ENCODE measurements at places on chromosomes 12 and 14.
A peak's percentile ranks its signal among the peaks of the same experiment; 100 is the strongest.

DNA sequence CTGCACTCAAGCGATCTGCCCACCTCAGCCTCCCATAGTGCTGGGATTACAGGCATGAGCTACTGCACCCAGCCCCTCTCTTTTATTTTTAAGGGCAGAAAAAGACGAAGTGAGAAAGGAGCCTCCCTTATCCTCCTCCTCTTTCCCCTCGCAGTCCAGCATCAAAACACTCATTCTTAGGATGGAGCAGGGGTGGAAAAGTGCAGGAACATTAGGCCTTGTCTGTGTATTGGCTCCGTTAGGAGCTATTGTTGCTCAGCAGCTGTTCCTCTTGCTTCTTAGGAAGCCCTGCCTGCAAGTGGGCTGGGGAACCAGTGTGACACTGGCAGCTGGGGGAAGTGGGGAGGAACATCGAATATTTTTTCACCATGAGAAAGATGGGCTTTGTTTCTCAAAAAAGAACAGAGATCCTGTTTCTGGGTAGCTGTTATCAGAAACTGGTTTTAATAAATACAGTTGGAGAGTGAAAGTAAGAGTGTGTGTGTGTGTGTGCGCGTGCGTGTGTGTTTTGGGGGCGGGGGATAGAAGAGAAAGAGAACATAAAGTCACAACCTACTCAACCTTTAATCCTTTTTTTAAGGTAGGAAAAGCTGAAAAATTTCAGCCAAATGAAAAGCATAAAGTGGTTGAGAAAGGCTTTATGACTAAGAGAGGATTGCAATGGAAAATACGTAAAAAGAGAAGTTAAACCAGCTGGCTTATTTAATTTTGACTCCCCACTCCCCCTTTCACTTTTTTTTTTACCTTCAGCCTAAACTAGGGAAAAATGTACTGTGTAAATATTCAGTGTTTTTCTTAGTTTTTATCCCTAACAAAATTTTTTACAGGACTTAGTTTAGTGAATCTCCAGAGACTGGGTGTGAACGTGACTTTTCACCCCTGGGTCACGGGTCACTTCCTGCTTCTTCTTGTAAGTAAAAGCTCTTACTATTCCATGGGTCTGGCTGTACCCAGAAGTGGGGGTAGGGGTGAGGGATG is 197.2 kb upstream of the PLEKHG7 start:
- no peak for DNase-seq

DNA sequence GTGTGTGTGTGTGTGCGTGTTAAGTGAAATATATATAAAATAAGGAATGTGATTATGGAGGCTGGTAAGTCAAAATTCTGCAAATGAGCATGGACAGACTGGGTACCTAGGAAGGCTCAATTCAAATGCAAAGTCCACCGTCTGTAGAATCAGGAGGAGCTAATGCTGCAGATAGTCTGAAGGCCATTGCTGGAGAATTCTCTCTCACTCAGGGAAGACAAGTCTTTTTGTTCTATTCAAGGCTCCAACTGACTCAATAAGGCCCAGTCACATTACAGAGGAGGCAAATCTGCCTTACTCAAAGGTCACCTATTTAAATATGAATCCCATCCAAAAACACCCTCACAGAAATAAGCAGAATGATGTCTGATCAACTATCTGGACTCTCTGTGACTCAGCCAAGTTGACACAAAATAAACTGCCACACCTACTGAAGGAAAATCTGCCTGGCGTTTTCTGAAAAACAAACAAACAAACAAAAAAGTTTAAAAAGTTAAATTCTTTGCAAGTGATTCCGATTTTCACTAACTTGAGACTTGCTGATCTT is 684 bp upstream of the KLRF2 start:
- no peak for DNase-seq

- peak; percentile 24 for DNase-seq
These were observed 34.6 kb downstream of the SPRING1 start for GRCh38 chr12:116703214-116703795.

- no peak for DNase-seq
These were observed 165.4 kb upstream of the PLEKHG7 start for GRCh38 chr12:92537290-92537960.

GRCh38 chr14:39342768-39343167 is 89.5 kb downstream of the FBXO33 start:
- no peak for DNase-seq

GRCh38 chr12:131223171-131223761 is 269.6 kb downstream of the ADGRD1 start:
- DNase-seq, result no peak
